Immature natural killer cell (primary cell): ENCODE measurements at places on chromosomes 13 and 19.
A peak's percentile ranks its signal among the peaks of the same experiment; 100 is the strongest.

DNA sequence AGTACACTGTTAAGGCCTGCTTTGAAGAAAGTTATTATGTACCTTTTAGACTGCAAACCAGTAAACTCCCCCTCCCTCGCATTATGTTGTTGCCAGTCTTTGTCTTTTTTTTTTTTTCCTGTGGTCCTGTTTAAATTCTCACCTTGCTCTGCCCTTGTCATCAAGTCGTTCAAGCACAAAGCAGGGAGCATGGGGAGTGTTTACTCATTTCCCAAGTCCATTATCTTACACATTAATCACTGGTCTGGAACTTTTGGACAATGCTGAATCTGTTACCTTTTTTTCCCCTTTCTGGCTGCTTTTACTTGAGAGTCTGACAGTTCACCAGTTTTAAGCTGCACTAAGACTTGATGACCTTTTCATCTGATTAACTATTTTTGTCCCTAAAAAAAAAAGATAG is 108.2 kb downstream of the DACH1 start:
- DNase-seq, result no peak

GRCh38 chr13:106139377-106139776 is 396.1 kb downstream of the EFNB2 start:
- no peak for DNase-seq

DNA sequence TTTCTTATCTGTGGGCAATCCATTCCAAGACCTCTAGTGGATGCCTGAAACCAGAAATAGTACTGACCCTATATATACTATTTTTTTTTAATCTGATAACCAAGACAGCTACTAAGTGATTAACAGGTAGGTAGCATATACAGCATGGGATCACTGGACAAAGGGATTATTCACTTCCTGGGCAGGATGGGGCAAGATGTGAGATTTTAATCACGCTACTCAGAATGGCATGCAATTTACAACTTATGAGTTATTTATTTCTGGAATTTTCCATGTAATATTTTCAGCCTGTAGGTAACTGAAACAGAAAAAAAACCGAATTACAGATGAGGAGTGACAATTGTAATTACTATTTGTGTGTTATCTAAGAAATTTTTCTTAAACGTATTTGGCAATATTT is 41.2 kb downstream of the ZIC2 start:
- DNase-seq, result no peak

DNA sequence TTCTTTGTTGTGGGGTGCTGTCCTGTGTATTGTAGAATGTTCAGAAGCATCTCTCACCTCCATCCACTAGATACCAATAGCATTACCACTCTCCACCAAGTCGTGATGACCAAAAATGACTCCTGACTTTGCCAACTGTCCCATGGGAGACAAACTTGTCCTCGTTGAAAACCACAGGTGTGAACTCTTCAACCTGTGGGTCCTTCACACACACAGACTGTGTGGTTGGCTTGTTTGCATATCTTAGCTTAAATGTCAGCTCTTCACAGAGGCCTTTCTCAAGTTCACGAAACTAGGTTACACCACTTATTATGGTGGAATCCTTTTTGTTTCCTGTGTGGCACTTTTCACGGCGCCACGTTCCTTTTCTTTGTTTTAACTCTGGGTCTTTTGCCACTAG is 6.8 kb downstream of the GPC5 start:
- no peak for DNase-seq

- no peak for DNase-seq
Measured at GRCh38 chr13:101627556-101627943, 175.1 kb downstream of the ITGBL1 start.

DNA sequence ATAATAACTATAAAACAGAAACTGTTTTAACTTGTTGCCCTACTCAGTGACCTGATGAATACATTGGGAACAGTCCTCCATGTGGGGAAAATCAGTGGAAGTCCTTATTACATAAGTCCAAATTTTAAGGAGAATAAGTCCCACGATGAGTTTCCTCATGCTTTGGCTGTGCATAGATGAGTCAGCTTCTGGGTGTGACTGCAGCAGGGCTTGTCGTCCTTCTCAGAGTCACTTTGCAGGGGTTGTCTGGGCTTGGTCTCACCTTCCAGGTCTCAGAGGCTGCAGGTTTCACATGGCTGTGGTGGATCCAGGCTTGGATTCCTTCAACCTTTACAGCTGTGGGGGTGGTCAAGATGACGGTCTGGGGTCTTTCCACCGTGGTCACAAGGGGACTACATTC is 85.6 kb downstream of the SLC25A15 start:
- no peak for DNase-seq

GRCh38 chr19:41225238-41226052 is 6.4 kb downstream of the AXL start:
- no peak for DNase-seq

GRCh38 chr13:97395447-97396136 is 38.4 kb upstream of the RAP2A start:
- no peak for DNase-seq

- DNase-seq, result no peak
Measured at GRCh38 chr13:48866249-48866648, 109.5 kb upstream of the FNDC3A start.

- DNase-seq, result no peak
Measured at GRCh38 chr13:45162194-45162593, 38.7 kb downstream of the KCTD4 start.

DNA sequence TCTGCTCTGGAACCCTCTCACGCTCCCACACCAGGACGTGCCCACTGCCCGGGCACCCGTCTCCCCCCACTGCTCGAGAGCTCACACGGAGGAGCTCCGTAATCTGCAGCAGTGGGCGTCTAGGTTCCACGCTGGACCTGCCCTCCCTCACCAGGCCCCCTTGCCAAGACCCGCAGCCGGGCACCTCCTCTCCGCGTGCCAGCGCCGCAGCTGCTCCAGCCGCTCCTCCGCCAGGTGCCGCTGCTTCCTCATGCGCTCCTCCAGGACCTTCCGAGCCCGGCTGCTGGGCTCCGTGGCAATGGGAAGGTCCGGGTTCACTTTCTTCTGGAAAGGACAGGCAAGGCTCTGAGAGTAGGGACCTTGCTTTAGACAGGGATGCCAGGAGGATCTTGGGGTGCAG is 35.0 kb upstream of the MATK start:
- DNase-seq, result no peak

DNA sequence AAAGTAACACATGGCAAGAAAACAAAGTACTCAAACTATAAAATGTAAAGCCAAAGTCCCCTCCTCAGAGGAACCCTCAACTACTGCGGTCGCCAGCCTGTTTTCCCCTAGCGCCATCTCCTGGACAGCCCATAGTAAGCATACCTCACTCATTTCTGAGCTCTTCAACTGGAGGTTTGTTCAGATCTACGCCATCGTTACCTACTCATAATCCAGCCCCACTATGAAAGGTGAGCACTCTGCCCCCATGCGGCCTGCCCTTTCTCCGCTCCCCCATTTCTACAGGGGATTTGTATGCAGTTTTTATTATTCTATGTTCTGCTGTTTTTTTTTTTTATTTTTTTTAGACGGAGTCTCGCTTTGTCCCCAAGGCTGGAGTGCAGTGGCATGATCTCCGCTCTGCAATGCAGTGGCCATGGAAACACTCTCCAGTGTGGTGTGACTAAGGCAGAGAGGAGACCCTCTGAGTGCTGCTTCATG is 26.2 kb downstream of the OPA3 start:
- DNase-seq, result peak; percentile 42

DNA sequence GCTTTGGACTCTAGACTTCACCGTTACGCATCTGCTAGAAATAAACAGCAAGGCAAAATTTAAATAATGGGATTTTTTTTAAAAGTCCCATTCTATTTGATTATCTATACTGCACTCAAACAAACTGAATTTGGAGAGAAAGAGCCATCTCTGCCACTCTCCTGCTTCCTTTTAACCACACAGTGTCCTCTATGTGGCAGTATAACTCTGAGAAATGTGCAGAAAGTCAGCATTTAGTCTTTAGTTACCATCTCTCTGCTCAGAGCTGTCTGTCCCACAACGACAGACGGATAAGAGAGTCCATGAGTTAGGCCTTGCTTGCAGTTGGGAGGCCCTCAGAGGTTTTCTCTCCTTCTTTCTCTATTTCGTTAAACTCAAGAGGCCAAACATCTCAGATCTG is 21.2 kb downstream of the CCNA1 start:
- DNase-seq, result no peak

- peak; percentile 44 for DNase-seq
Measured at GRCh38 chr13:72726726-72727416, 558 bp downstream of the MZT1 start.

DNA sequence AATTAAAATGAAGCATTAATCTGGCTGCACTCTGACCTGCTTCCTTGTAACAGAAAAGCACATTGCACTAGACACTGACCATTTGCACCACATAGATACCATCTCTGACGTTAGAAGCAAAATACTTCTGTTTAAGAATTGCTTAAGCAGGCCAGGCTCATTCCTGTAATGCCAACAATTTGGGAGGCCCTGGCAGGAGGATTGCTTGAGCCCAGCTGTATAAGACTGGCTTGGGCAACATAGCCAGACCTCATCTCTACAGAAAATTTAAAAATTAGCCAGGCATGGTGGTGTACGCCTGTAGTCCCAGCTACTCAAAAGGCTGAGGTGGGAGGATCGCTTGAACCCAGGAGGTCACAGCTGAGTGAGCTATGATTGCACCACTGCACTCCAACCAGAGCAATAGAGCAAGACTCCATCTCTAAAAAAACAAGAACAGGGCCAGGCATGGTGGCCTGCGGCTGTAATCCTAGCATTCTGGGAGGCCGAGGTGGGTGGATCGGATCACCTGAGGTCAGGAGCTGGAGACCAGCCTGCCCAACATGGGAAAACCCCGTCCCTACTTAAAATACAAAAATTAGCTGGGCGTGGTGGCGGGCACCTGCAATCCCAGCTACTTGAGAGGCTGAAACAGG is 7.0 kb upstream of the TLE6 start:
- DNase-seq, result no peak

- DNase-seq, result no peak
Measured at GRCh38 chr13:38914070-38914469, 76.6 kb downstream of the STOML3 start.

- no peak for DNase-seq
Measured at GRCh38 chr19:32097620-32098019, 247.8 kb upstream of the ZNF507 start.

GRCh38 chr19:40155749-40156265 is 35.4 kb upstream of the MAP3K10 start:
- peak; percentile 43 for DNase-seq

DNA sequence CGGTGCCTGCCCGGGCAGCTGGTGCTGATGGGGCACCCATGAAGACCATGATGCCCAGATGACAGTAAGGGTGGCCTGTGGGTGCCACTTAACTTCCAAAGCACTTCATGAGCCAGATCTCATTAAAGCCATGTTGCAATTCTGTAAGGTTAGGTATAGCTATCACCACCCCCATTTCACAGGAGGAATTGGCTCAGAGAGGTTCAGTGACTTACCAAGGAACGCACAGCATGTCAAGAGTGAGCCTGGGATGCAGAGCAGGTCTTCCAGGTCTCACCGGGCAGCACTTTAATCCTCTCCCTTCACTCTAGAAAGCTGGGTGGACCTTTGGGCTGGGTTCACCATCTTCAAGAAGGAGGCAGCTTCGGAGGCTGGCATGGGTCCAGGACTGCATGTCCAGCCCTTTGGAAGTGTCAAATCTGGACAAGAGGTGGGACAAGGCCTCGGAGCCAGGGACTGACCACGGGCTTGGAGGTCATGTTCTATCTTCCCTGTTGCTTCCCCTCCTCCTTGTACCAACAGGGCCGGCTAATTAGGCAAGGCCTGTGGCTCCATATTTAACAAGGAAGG is 189.8 kb downstream of the URI1 start:
- no peak for DNase-seq

- DNase-seq, result no peak
Measured at GRCh38 chr19:13665125-13665905, 99.0 kb upstream of the MRI1 start.

DNA sequence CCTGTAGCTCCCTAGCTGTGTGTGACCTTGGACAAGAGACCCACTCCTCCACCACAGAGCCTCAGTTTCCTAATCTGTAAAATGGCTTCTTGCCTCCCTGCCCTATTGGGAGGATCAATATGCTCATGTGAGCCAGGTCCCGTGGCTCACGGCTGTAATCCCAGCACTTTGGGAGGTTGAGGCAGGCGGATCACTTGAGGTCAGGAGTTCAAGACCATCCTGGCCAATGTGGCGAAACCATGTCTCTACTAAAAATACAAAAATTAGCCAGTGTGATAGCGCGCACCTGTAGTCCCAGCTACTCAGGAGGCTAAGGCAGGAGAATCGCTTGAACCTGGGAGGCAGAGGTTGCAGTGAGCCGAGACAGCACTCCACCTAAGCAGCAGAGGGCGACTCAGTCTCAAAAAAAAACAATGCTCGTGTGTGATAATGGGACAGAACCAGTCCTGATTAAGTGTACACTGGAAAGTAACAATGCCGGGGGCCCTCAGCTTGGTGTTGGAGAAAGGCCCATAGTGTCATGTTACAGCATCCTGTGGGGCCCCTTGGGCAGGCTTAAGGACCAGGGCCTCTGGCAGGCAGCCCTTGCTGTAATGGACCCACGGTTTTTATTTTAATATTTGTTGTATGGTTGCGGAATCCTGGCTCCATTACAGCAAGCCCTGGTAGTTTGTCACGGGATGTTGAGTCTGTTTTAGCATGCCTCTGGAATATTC is 6.8 kb downstream of the RPS11 start:
- DNase-seq, result no peak

DNA sequence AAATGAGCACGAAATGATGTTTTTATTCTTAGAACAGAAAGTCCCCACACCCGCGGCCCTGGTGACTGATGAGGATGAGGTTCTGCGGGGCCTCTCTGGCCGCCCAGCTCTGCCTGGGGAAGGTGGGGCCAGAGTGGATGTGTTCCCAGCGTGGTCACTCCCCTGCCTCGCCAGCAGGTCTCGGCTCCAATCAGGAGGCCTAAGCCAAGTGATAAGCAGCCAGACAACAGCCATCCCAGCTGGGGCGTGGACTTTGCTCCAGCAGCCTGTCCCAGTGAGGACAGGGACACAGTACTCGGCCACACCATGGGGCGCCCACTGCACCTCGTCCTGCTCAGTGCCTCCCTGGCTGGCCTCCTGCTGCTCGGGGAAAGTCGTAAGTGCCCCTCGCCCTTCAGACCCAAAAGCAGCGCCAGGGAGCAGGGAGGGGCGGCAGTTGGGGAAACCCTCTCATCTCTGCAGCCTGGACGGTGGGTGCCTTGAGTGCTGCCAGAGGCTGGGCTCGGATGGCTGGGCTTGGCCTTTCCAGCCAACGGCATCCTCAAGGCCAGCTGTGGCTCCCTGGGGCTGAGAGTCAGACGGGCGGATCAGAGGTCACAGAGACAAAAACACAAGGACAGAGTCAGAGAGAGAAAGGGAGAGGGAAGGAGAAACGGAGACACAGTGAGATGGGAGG is at the start of gene F10:
F10 (plus strand) TSS at position 250 of the 676 bp plus-strand sequence; CDS start at position 307, 57 bp downstream.
- no peak for DNase-seq

GRCh38 chr19:17703824-17704463 is 15.3 kb upstream of the MAP1S start:
- DNase-seq, result peak; percentile 61

- DNase-seq, result no peak
Measured at GRCh38 chr13:23377983-23378632, 55.4 kb downstream of the SACS start.

DNA sequence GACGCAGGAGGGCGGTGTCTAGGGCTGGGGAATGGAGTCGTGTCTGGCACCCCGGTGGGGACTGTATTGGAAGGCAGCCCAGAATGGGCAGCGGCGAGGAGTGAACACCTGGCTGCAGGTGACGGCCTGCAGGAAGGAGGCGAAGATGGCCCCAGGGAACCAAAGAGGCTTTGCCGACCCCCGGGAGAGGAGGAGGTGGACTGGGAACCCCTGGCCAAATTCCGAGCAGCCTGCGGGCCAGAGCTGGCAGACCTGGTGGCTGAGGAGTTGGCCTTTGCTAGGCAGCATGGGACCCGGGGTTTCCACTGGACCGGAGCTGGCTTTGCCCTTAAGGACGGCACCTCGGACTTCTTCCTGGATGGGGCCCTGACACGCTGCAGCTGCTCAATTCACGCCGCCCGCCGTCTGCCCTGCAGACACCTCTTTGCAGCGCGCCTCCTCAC is 25.9 kb downstream of the ZSWIM9 start:
- no peak for DNase-seq
